NB4 (cell line): ENCODE measurements at places on chromosomes 11 and 22.
A peak's percentile ranks its signal among the peaks of the same experiment; 100 is the strongest.

- no peak for DNase-seq
Measured at GRCh38 chr22:45217345-45217744, 23.3 kb downstream of the KIAA0930 start.

DNA sequence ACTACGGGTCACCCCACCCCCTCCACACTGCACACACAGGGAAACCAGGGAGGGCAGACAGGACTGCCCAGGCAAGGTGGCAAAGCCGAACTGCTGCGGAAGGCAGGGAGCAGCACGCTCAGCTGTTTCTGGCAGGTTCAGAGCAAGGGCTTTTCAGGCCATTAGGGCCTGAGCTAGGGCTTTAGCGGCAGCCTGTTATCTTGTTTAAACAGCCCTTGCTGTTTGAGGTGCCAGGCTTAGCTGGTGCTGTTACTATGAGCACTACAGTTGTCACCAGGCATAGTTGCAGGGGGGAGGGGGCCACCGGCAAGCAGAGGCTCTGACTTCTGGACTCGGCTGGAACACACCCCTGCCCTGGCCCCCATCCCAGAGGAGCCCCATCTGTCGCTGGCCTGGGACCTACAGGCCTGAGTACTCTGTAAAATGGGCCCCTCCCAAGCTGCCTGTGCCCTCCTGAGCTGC lies 34.9 kb downstream of the RSPH14 start:
- no peak for DNase-seq

DNA sequence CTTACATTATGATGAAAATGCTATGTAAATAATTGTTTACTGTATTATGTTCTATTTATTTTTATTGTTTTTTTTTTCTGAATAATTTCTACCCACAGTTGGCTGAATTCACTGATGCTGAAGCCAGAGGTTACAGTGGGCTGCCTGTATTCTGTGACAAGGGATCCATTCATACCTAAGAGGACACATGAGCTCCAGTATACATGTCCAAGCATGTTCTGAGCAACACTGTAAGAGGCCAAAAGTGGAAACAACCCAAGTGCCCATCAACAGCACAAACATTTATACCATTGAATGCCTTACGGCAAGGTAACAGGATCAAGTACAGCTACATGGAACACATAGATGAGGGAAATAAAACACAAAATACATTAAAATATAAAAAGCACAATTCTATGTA lies 1.4 kb upstream of the SRSF8 start:
- DNase-seq = no peak

DNA sequence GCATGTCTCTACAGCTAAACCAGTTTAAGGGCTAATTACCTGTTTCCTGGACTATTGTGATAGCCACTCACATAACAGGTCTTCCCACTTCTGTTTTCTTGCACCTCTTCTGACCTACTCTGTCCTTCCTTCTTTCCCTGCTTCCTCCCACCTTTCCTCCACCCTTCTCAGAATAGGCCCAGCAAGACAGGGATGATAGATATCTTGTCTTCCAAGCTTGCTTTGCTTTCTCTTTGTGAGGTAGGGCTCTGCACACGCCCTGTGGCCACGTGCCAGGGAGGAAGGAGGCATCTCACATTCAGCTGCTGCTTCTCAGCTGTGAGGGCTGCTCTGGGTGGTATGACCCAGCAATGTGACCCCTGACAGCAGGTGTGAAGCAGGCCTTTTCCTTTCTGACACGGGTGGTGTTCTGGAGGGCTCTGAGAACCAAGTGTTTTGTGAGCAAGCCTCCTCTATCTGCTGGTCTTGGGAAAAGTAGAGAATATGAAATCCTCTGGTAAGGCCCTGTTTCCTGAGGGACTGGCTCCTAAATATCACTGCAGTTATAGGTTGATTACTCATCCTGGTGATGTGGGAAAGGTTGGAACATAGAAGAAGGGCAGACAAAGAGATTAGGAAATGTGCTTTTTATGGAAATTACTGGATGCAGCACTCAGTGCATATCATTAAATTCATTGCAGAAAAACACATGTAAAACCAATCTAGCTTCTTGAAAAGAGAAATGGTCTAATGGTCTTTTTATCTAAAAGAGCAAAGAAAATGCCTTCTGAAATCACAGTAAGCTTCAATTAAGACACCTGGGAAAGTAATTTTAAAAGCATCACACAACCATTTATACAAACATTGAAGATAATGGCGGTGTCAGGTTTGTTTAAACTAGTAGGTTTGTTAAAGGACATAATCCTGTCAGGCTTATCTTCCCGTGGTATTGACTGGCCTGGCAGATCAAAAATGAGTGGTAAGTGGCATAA lies 8.5 kb downstream of the AMOTL1 start:
- DNase-seq = no peak

- DNase-seq = no peak
Measured at GRCh38 chr22:34427436-34427835, 507.2 kb upstream of the LARGE1 start.

GRCh38 chr22:28750471-28750881 lies 8.6 kb downstream of the HSCB start:
- DNase-seq = no peak

- DNase-seq = no peak
Measured at GRCh38 chr11:12757416-12757815, 83.2 kb downstream of the TEAD1 start.

DNA sequence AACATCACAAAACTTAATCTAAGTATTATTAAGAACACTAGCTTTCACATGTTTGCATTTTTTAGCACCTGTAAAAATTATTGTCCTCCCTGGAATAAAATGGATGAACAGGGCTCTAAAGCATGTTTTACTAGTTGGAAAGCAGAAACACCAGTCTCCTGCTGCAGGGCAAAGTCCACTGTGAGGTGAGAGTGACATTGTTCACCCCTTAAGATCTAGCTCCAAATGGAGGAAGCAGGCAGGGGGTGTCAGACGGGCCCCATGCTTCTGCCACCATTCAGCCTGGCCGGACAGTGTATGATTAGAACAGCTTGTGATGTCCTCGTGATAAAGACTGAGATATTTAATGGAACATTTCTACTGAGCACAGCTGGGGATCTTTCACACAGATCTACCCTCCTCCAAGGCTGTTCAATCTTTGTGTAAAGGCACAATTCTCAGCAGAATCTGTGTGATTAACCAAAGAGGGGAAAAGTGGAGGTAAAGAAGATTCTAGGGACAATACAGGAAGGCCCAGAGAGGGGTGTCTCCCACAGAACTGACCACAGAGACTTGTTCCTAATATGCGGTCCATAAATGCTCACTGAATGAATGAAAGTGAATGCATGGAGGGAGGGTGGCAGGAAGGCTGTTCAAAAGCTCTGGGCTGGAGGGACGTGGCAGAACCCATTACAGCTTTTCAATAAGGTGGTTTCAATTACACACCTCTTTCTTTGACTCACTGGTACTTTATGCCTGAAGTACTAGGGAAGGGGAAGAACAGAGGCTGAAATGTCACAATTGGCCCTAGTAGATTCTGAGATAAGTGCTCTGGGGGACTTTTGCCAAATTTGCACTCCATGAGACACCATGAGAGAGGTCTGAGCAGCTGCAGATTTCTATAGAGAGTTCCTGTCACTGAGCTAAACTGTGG lies 239.1 kb upstream of the ARHGAP20 start:
- DNase-seq = no peak

- DNase-seq = no peak
Measured at GRCh38 chr11:1077417-1078119, 2.9 kb downstream of the MUC2 start.

DNA sequence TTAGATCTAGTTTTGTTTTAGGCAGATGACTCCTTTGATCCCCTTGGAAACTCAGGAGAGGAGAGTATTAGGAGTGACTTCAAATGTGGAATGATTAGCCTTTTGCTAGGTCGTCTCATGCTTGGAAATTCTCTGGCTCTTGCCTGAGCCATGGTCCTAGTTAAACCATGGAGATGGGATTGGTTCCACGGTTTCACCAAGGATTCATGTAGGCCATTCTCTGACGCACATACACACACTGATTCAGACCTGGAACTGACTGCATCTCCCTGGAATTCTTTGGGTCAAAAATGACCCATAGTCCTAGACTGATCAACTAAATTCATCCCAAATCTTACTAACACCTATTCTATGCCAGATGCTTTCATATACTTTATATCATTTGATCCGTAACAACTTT lies 56.5 kb downstream of the POLD3 start:
- no peak for DNase-seq

DNA sequence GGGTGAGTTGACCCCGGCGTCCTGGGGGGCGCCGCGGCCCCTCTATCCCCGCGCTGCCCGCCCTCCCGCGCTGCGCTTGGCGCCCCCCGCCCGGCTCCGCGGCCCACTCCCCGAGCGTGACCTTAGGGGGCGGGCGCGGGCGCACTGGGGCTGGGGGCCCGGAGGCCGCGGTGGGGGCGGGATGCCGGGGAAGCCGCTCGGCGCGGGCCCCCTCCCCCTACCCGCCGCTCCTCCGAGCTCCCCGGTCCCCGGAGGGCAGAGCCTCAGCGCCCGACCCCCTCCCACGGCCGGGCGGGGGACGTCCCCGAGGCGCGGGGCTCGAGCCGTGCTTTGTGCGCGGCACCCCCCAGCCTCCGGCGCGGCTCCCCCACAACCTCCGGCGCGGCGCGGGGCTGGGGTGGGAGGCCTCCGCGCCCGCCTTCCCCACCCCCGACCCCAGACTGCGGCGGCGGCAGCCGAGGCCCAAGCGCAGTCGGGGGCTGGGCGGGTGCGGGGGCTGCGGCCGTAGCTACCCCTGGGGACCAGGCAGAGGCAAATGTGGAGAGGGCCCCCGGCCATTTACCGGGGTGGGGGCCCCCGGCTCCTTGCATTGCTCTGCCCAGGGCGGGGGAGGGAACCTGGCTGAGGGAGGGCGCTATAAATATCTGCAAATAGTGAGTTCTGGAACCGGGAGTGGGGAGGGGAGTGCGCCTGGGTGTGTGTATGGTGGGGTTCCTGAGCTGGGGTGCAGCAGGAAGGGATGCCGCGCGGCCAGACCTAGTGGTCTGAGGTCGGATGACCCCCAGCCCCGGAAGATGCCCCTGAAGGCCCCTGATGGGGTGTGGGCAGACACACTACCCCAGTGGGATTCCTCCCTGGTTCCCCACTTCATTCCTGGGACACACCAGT lies 988 bp downstream of the MGAT3 start:
- peak; percentile 72 for DNase-seq

DNA sequence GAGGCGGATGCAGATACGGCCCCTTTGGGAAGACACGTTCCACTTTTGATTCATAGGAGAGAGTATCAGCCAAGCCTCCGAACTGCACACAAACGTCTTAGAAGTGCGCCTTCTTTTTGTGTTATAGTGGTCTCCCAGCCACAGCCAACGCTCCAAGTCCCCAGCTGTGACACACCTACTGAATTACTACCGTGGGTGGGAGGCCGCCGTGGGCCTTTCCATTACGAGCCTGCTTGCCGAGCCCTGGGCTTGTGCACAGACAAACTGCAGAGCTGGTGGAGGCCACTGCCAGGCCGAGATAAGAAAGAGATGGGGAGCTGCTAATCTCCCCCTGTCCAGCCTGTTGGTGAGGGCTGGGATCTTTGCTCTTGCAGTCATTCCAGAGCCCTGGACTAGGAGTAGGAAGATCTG lies 761 bp downstream of the HMBS start:
- no peak for DNase-seq

GRCh38 chr11:134644476-134645456 lies 232.7 kb upstream of the B3GAT1 start:
- no peak for DNase-seq

- DNase-seq = peak; percentile 61
Measured at GRCh38 chr11:47216121-47216798, 1.5 kb downstream of the DDB2 start.

DNA sequence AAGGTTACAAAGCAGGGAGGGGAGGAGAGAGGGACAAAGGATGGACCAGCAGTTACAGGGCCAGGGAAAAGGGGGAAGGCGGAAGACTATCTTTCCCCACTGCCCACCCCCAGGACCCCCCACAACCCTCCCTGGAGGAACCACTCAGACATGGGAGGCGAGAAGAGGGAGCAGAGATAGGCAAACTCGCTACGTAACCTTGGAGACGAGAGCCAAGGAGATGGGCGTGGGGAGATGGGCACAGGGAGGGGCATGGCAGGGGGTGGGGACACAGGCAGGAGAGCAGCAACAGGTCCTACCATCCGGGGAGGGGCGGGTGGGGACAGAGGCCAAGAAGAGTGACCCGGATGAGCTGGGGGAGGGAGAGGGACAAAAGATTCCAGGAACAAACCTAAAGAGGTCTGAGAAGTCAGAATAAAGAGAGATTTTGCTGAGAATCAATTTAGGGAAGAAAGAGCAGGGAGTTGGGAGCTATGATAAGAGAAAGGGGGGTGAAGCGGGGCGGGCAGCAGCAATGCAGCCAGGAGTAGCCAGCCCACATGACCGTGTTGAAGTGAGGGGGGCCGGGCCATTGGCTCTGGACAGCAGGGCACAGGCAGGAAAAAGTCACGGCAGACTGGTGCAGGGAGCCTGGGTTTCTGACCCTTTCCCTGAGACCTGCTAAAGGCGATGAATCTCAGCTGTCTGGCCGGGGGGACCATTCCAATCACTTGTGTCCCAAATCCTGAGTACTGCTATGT lies 128.4 kb downstream of the BUD13 start:
- DNase-seq = no peak

DNA sequence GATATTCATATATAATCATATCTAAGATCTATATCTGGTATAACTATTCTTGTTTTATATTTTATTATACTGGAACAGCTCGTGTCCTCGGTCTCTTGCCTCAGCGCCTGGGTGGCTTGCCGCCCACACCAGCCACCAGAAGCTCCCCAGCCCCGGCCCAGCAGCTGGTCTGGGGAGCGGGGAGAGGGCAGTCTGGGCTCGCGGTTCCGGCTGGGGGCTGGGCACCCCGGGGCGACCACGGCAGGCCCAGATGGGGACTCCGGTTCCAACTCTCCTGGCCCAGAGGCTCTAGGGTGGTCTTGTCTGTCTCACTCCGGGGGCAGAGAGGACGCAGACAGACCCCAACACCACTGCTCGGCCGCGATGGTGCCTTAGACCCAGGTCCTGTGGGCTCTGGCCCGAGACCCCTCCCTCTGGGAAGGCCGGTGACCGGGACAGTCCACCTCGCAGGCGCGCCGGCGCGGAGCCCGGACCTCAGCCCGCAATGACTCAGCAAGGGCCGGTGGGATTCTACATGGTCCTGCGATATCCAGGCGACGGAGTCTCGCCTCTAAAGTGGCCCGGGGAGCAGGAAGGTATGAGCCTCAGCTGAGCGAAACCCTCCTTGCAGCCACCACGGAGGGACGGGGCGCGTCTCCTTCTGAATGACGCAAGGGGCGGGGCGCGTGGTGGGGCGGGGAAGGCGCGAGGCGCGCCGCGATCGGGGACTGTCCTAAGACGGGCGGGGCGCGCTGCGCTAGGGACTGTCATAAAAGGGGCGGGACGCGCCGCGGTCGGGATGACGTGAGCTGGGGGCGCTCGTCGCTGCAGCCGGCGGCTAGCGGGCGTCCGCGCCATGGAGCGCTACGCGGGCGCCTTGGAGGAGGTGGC lies at the start of gene DGCR6:
Gene DGCR6 (plus strand): TSS at position 781 of the 870 bp plus-strand sequence. CDS start 55 bp downstream, at position 836.
- no peak for DNase-seq

GRCh38 chr22:42895541-42895981 lies 38.5 kb upstream of the ARFGAP3 start:
- no peak for DNase-seq
